ENCODE measurements at places on chromosomes 12 and 14.

GRCh38 chr12:31662176-31662849, 2.8 kb downstream of the ETFBKMT start:
- no peak for DNase-seq

- no peak for DNase-seq
These were observed 23.2 kb upstream of the BICD1 start for GRCh38 chr12:32083489-32083888.

GRCh38 chr12:115078990-115079389, 395.0 kb upstream of the TBX3 start:
- DNase-seq: no peak

GRCh38 chr14:104172349-104172748, 34.0 kb downstream of the KIF26A start:
- no peak for DNase-seq

DNA sequence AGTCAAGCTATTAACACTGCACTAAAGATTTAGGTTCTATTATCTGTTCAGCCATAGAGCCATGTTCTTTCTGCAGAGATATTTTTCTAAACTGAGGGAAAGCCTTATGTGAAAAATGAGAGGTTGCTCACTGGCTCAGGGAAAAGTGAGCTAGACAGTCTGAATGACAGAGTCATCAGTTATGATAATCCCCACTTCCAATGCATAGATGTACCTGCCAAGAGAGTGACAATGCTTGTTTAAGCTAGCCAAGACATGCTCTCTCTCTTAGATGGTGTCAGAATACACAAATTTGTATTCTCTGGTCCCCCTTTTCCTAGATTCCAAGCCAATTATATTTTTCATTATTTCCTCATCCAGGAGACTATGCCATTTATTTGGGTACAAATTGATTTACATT, 176.9 kb upstream of the FRMD6 start:
- DNase-seq: no peak
